ENCODE measurements at places on chromosomes 4 and X.

DNA sequence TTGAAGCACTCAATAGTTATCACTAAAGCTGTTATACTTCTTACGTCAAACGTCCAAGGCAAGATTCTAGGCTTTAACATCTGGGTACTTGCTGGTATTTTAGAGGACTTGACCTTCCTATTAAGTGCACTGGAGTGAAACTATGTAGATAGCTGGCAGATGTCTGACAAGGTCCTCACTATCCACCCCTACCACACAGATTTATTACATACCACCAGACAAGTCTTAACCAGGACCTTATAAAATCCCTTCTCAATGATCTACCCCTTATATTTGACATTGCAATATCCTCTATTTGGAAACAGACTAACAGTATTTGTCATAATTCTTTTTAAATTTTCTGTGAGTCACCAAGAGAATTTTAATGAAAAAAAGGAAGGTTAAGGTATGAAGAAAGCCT, 78.8 kb downstream of the PDGFC start:
- DNase-seq, result no peak

- DNase-seq, result no peak
Observed at GRCh38 chr4:121155893-121156292, 8.2 kb downstream of the TNIP3 start.

DNA sequence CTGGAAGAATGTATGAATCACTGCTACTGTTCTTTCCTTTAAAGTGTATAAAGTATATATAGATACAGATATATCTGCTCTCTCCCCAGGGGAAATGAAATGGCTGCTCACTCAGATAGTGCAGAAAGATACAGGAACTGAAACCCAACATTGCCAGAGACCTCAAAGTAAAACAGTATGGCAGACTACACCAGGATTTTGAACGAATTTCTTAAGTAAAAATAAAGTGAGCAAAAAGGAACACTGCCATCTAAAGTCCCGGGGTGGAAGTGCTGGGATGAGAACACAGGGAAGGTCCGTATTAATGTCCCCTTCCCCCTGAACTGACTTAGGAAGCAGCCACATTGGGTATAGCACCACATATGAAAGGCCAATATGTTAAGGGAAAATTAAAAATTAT, 93.4 kb downstream of the TMA16 start:
- no peak for DNase-seq

DNA sequence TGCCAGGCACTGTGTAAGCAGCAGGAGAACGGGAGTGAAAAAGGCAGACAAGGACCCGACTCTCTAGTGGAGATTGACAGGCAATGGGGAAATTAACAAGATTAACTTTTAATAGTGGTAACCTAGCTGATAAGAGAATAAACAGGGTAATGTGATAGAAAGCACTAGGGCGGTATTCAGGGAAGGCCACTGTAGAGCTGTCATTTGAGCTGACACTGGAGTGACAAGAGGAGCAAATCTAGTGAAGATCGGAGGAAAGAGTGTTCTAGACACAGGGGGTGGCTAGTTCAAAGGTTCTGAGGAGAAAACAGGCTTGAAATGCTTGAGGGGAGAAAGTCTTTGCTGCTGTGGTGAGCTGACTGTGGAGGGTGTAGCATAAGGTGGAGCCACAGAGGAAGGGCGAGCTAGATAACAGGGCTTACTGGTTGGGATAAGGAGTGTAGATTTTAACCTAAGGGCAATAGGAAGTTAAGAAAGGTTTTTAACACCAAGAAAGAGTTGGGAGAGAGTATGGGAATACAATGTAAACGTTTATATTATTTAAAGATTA, 122.8 kb downstream of the SLC10A7 start:
- DNase-seq, result no peak

DNA sequence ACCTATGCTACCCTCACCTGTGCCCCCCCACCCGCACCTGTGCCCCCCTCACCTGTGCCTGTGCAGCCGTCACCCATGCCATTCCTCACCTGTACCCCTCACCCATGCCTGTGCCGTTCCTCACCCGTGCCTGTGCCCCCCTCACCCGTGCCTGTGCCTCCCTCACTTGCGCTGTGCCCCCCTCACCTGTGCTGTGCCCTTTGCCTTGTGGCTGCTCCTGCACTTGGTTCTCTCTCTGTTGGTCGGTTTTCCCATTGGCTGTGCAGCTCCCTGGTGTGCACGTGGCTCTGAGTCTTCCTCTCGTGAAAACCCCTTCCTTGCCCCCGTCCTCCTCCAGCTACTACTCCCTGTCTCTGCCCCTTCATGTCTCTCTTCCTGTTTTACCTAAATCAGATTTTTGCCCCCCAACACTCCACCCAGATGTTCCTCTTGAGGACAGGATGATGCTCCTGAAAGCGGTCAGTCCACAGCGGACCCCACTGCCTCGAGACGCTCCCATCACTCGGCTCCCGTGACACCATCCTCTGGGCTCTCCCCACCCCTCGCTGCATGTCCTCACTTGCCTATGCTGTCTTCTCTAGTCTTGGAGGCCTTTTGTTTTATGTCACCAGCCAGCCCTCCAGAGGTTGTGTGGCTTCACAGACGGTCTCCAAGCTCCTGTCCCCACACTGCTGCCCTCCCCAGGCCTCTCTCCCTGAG, 6.8 kb downstream of the MAEA start:
- DNase-seq, result no peak

DNA sequence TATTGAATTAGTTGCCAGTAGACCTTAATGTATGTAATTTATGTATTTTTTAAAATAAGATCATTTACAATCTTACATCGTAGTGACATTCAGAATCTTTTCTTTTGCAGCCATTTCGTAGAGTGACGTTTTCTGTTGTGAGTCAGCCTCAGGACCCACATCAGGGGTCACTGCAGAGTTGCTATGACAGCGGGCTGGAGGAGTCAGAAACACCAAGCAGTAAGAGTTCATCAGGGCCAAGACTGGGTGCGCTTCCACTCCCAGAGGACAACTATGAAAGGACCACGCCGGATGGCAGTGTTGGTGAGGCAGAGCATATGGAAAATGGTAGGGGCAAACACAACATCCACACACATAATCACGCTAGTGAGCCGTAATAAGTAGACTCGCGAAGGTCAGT, 199.9 kb downstream of the PCDH7 start:
- no peak for DNase-seq

- DNase-seq, result no peak
Observed at GRCh38 chrX:135275973-135276372, 24.1 kb downstream of the ETDA start.

- DNase-seq, result no peak
Observed at GRCh38 chrX:46648660-46649059, 75.1 kb downstream of the CHST7 start.

- DNase-seq, result no peak
Observed at GRCh38 chr4:67436742-67437141, 108.6 kb downstream of the CENPC start.
